ENCODE measurements at places on chromosomes 1 and 21. TPM values are rescaled to one million over a fixed set of nuclear protein-coding genes. Genes with fewer than 3 reads are reported as not detected.

Gene FAM167B
- 2.2 TPM for total RNA-seq

Gene LIPI
- total RNA-seq = 2.1 TPM

Gene UQCRHL
- total RNA-seq = 2.5 TPM

Gene FGR
- 63.9 TPM for total RNA-seq

Gene EYA3
- total RNA-seq = 17.6 TPM

Gene RIPPLY3
- total RNA-seq = not detected

Gene MXRA8
- total RNA-seq = 468 TPM

Gene PRAMEF4
- not detected for total RNA-seq

Gene SYT14
- 2.1 TPM for total RNA-seq

Gene AMIGO1
- 8.1 TPM for total RNA-seq

Gene IL19
- total RNA-seq = not detected

Measured in tibial nerve (tissue), 4 donors.